A172 (cell line): ENCODE measurements at places on chromosomes 12 and 14. TPM values are rescaled to one million over a fixed set of nuclear protein-coding genes. Genes with fewer than 3 reads are reported as not detected.

DNA sequence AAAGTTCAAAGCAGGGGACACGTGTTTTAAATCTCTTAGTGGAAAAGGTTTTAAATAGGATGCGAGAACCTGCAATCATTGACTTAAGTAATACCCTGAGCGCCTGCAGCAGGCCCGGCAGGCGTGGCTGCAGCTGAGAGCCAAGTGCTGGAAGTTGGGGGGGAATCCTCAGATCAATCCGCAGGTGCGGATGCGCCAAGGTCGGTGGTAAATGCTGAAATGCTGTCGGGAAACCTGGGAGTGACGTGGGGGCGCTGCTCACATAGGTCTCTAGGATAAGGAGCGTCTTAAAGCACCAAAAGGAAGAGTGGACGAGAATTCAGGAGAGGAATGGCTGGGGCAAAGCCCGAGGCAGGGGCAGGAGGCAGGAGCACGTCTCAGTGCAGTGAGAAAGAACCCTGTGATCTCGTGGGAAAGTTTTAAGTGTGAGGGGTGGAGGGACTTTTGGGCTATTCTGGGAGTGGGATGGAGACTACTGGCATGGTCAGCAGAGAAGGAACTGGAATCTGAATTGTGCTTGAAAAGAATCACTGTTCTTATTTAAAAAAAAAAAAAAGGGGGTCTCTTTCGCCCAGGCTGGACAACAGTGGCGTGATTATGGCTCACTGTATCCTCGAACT, 883 bp upstream of the CDCA4 start:
- DNase-seq = no peak

The RFX4 gene
- total RNA-seq = not detected in 2 replicates

The LRFN5 gene
- total RNA-seq = not detected in 2 replicates

GRCh38 chr12:124036657-124037109, 63.7 kb downstream of the ZNF664 start:
- DNase-seq = peak; percentile 22

GRCh38 chr12:93226361-93226760, 151.4 kb upstream of the NUDT4 start:
- no peak for DNase-seq

- no peak for DNase-seq
These were observed 9.6 kb downstream of the PTPN6 start for GRCh38 chr12:6960593-6961277.

DNA sequence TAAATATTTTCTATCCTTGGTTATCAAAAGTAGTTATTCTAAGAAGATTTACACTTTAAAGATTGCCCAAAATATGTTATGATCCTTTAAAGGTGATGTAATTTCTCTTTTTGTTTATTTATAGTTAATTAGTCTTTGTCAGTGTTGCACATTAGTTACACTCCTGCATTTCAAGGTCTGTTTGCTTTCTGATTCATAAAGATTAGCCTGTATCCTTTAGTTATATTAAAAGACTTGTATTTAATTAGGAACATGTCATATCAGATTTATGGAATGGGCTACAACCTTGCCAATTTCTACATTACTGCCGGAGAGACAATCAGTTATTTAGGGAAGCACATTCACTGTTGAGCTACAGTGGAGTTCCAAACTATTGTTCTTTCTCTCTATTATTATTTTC, 3.5 kb downstream of the EPYC start:
- peak; percentile 11 for DNase-seq
